ENCODE measurements at places on chromosomes 1 and 21.

DNA sequence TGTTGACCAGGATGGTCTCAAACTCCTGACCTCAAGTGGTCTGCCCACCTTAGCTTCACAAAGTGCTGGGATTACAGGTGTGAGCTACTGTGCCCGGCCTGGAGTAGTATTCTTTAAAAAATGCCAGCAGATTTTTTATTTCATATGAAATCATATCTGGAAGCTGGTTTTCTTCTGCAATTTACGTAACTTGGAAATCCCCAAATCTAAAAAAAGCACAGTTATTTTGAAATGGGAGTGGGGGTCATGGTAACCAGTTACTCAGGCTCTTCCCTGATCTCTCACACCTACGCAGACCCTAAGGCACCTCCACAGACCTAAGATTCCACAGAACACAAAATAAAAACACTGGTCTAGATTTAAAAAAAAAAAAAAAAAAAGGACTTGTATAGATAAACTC is 219.8 kb downstream of the DAB1 start:
- DNase-seq: no peak

DNA sequence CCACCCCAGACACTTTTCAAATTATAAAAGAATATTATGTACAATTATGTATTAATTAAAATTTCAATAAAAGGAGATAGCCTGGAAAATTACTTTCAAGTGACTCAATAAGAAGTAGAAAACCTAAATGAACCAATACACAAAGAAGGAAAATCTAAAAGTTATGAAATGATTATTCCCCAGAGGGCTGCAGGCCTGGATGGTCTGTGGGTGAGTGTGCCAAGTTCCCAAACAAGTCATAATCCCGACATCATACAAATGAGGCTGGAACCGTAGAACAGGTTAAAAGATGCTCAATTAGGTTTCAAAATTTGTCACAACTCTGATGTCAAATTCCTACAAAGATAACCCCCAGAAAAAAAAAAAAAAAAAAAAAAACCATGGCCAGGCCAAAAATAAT is 12.7 kb downstream of the SPATC1L start:
- no peak for DNase-seq

- no peak for DNase-seq
These were observed 9.8 kb downstream of the RPS6KC1 start for GRCh38 chr1:213060836-213061235.

DNA sequence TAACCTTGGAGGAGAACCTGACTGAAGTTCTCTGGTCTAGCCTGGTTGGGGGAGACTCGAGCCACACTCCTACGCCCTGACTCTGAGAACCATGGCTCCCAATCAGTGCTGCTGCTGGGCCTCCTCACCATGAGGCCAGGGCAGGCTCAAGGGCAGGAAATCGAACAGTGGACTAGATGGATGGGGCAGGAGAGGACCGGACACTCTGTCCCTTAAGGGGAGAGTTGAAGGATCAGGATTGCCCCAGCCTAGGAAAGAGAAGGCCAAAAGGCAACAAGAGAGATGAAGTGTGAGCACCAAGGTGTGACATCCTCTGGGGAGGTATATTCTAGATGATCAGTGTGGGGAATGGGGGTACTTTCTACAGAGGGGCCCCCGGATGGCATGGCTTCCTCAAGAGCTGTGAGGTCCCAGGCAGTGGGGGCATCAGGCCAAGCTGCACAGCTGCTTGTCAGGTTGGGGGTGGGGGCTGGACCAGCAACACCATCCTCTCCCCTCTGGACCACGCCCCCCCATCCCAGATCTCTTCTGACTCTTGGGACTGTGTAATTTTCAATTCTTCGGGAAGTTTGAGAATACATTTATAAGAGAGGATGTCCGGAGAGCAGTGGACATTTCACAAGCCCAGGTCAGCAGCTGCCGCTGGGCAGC is 34.0 kb downstream of the MX1 start:
- DNase-seq: peak; percentile 57

- DNase-seq: no peak
These were observed 172.0 kb downstream of the CDC7 start for GRCh38 chr1:91672601-91673161.

GRCh38 chr1:30277415-30277814 is 446.0 kb downstream of the MATN1 start:
- DNase-seq: no peak

GRCh38 chr1:183912265-183912886 is 107.5 kb downstream of the RGL1 start:
- no peak for DNase-seq

- DNase-seq: no peak
These were observed 7.6 kb upstream of the CTTNBP2NL start for GRCh38 chr1:112388436-112388835.
